ENCODE measurements at places on chromosomes 4 and X. TPM values are rescaled to one million over a fixed set of nuclear protein-coding genes. Genes with fewer than 3 reads are reported as not detected.

The CXorf38 gene
- polyA plus RNA-seq, result 3.6 TPM

The C4orf50 gene
- polyA plus RNA-seq, result 0.16 TPM

- no peaks in the 10 kb centered on the region for H3K36me3 ChIP-seq
- DNase-seq, result no peak
- H3K4me1 ChIP-seq, result peaks cover 7% of the 10 kb centered on the region
- H3K27ac ChIP-seq, result no peak overlapping the region
- H3K4me3 ChIP-seq, result no peak overlapping the region
Measured at GRCh38 chr4:184514121-184514988, 40.0 kb upstream of the IRF2 start.

- H3K4me1 ChIP-seq, result no peaks in the 10 kb centered on the region
- no peak overlapping the region for H3K4me3 ChIP-seq
- no peaks in the 10 kb centered on the region for H3K36me3 ChIP-seq
- no peak for DNase-seq
Measured at GRCh38 chrX:122641136-122641535, 542.9 kb upstream of the GRIA3 start.

The LPAR4 gene
- polyA plus RNA-seq, result 6.4 TPM

DNA sequence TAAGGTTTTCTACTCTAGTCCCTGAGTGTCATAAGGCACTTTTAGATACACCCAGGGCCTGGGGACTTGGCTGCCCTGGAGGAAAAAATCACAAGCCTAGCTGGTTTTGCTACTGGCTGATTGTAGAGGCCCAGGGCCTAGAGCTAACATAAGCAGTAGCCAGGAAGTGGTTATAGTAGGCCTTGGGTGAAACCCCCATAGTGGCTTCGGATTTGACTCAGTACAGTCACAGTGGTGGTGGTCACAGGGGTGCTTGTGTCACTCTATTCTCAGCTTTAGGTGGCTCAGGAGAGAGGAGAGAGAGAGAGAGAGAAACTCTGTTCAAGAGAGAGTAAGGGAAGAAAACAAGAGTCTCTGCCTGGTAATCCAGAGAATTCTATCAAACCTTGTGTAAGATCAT lies 194.5 kb upstream of the EDA2R start:
- no peak overlapping the region for H3K27ac ChIP-seq
- H3K27me3 ChIP-seq, result no peaks in the 10 kb centered on the region
- no peak for DNase-seq
- no peaks in the 10 kb centered on the region for H3K36me3 ChIP-seq
- no peaks in the 10 kb centered on the region for H3K4me1 ChIP-seq

GRCh38 chrX:15050395-15050794 lies 177.2 kb downstream of the MOSPD2 start:
- no peaks in the 10 kb centered on the region for H3K36me3 ChIP-seq
- H3K4me1 ChIP-seq, result no peaks in the 10 kb centered on the region
- no peak overlapping the region for H3K4me3 ChIP-seq
- H3K27ac ChIP-seq, result no peak overlapping the region

- H3K36me3 ChIP-seq, result no peaks in the 10 kb centered on the region
- no peak overlapping the region for H3K27ac ChIP-seq
- no peaks in the 10 kb centered on the region for H3K4me1 ChIP-seq
- no peak overlapping the region for H3K4me3 ChIP-seq
- DNase-seq, result no peak
- H3K27me3 ChIP-seq, result no peaks in the 10 kb centered on the region
Measured at GRCh38 chr4:108417923-108418322, 202.5 kb upstream of the RPL34 start.

DNA sequence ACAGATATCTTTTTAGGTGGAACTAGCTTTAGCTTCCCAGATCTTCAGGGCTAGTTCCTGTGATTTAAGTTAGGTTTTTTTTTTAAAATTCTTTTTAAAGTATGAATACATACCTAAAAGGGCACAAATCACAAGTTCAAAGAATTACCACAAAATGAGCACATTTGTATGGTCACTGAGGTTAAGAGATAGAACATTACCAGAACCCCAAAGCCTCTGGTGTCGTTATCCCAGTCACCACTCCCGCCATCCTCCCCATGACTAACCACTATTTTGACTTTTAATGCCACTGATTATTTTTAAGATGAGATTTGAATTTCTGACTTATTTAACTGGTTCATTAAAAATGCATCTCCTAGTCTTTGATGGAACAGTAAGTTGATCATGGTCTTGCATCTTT lies 5.4 kb downstream of the PGK1 start:
- no peak overlapping the region for H3K27ac ChIP-seq
- no peak overlapping the region for H3K4me3 ChIP-seq
- peaks cover 12% of the 10 kb centered on the region for H3K36me3 ChIP-seq
- no peak for DNase-seq
- H3K27me3 ChIP-seq, result no peaks in the 10 kb centered on the region

The PRKG2 gene
- polyA plus RNA-seq, result 0.24 TPM

GRCh38 chrX:39144323-39144722 lies 343.1 kb downstream of the MID1IP1 start:
- H3K27ac ChIP-seq, result no peak overlapping the region
- H3K36me3 ChIP-seq, result no peaks in the 10 kb centered on the region
- no peak for DNase-seq
- no peaks in the 10 kb centered on the region for H3K27me3 ChIP-seq
- H3K4me3 ChIP-seq, result no peak overlapping the region

DNA sequence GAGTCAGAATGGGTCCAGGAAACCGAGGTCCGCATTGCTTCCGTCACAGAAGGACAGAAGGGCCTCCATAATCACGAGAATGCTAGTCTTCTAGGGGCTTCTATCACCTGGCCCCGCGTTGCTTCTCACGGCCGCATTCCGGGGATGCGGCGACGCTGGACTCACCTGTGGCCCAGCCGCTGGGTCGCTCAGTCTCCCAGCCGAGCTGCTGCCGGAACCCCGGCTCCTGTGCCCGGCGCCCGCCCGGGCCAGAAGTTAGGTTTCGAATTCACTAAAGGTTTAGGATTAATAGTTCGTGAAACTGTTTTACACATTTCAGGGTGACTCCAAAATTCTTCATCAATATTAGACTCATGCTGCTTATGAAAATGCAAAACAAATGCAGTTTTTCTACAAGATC lies 31.7 kb upstream of the TMSB15A start:
- no peak overlapping the region for H3K4me3 ChIP-seq
- H3K27me3 ChIP-seq, result no peaks in the 10 kb centered on the region
- H3K4me1 ChIP-seq, result no peaks in the 10 kb centered on the region
- H3K27ac ChIP-seq, result no peak overlapping the region
- H3K36me3 ChIP-seq, result no peaks in the 10 kb centered on the region

All from H1 (cell line).